ENCODE measurements at places on chromosomes 11 and 22.

DNA sequence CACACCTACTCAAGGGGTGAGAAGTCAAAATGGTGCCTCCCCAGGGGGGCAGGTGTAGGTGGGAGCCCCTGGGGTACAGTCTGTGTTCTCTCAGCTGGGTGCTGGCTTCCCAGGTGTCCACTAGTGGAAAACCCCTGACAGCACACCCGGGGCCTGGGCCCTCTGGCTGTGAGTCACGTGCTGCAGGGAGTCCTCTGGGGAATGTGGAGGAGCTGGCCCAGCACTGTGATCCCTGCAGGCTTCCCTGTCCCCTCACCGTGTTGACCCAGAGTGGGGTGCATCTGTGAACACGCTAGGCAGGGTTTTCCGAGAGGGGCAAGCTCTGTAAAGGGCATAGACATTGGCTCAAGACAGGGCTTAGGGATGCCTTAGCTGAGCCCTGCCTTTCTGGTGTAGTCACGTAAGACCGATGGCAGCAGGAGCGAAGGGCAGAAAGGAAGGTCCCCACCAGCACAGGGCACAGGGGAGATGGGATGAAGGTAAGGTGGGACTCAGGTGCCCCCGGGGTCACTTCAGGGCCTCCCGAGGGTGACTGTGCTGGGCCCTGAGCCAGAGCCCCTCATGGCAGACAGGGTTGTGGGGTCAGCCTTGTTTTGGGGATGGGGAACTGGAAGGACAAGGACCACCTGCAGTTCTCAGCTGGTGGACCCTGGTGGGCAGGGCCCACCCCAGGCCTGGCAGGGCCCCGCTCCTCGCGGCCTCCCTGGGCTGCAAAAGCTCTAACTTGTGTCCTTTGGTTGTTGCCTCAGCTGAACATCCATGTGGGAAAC lies 14.1 kb downstream of the DERL3 start:
- no peak for DNase-seq

- DNase-seq: no peak
Observed at GRCh38 chr11:82996966-82997606, 74.6 kb downstream of the RAB30 start.

GRCh38 chr11:128582496-128583366 lies 4.6 kb downstream of the ETS1 start:
- no peak for DNase-seq

DNA sequence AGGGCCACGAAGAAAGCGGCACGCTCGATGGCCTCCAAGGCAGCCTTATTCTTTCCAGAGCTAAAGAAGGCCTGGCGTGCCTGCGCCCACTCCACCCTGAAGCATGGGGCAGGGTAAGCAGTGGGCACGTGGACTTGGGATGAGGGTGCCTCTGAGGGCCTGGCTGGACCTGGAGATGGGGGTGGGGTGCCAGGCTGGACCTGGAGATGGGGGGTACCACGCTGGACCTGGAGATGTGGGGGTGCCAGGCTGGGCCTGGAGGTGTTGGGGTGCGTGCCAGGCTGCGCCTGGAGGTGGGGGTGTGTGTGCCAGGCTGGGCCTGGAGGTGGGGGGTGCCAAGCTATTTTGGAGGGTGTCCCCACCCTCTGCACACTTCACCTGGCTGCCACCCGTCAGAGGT lies 5.3 kb downstream of the CPT1B start:
- DNase-seq: no peak

DNA sequence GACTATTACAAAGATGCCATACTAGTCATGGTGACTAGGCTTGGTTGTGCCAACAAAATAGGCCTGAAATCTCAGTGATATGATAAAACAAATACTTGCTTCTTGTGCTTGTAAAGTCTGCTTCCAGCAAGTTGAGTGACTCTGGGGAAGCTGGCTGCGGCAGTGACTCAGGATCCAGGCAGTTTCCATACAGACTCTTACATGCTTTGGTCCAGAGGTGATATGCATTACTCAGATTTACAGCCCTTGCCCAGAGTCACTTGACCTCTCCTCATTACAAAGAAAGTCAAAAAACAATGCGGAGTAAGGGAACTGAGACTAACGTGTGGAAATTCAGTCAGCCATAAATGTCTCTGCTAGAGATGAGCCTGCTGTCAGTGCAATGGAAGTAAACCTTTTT lies 387.5 kb downstream of the KCNA4 start:
- no peak for DNase-seq

- DNase-seq: no peak
Observed at GRCh38 chr11:132035228-132035627, 664.8 kb downstream of the NTM start.

GRCh38 chr22:27274770-27275449 lies 526.6 kb downstream of the MN1 start:
- no peak for DNase-seq

- DNase-seq: no peak
Observed at GRCh38 chr11:129590753-129591475, 215.3 kb downstream of the BARX2 start.

DNA sequence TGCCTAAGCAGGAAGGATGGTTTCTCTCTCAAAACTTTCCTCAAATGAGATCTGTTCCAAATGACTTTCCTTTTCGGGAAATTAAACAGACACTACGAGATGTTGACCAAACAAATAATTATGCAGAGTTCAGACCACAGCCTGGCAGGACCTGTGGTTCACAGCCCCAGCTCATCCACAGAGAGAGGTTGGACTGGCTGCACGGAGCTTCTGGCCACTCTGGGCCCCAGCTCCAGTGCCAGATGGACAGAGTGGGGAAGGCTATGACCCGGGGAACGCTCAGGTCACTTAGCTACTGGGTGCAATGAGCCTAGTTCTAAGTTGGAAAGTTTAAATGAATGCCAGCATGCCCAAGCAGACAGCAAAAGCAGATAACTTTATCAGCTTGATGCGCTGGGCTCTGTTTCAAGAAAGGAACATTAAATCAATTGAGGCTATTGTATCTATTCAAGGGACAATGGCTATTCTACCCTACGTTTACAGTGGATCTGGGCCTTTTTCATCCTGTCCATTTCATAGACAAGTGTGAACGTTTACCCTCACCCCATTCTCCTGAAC lies 155.7 kb upstream of the NARS2 start:
- no peak for DNase-seq

DNA sequence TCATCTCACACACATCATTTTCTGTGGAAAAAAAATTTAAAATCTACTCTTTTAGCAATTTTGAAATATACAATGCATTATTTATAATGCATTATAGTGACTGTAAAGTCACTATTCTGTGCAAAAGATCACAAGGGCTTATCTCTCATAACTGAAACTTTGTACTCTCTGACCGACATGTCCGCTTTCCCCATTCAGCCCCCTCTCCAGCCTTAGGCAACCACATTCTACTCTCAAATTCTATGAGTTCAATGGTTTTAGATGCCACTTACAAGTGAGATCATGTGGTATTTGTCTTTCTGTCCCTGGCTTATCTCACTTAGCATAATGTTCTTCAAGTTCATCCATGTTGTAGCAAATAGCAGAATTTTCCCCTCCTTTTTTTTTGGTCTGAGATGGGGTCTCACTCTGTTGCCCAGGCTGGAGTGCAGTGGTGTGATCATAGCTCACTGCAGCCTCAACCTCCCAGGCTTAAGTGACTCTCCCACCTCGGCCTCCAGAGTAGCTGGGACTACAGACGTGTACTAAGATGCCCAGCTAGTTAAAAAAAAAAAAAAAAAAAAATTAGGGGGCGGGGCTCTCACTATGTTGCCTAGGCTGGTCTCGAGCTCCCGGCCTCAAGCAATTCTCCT lies 44.5 kb downstream of the SYN3 start:
- no peak for DNase-seq

Data from CD4-positive, alpha-beta T cell treated with Interleukin-17A for 1 hour (primary cell).